Stimulated activated CD8-positive, alpha-beta memory T cell treated with anti-CD3 and anti-CD28 coated beads, Interleukin-4, amount 100 ng/mL, for 24 hours (primary cell): ENCODE measurements at places on chromosomes 7 and 10.

DNA sequence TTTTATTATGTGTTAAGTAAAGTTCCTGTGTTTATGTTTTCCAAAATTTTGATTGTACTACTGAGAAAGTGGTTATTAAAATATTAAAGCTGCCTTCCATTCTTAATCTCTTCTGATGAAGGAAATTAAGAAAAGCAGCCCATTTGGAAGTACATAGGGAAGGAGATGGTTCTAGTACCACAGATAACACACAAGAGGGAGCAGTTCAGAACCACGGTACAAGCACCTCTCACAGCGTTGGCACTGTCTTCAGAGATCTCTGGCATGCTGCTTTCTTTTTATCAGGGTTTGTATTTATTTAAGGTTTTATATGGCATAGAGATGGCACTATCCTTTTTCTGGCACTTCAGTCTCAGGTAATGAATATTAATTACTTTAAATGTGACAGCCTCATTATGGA is 111.6 kb downstream of the PHTF2 start:
- no peak for DNase-seq

GRCh38 chr7:46484906-46485305 is 563.8 kb upstream of the IGFBP3 start:
- DNase-seq, result no peak

DNA sequence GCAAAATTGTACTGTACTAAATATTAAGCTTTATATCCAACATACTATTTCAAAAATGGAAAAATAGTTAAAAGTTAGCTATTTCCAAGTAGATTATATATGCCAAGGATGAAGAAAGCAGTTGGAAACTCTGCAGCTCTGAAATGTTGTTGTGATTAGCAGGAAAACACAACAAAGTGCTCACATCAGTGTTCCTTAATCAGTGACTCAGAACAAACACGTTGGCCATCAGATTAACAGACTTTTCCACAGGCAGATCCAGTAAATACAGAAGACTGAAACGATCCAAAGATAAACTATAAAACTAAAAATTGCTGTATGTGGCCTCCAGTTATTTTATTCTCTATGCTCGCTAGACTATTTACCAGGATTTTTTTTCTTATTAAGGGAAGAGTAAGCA is 99.6 kb upstream of the SEMA3D start:
- DNase-seq, result no peak

DNA sequence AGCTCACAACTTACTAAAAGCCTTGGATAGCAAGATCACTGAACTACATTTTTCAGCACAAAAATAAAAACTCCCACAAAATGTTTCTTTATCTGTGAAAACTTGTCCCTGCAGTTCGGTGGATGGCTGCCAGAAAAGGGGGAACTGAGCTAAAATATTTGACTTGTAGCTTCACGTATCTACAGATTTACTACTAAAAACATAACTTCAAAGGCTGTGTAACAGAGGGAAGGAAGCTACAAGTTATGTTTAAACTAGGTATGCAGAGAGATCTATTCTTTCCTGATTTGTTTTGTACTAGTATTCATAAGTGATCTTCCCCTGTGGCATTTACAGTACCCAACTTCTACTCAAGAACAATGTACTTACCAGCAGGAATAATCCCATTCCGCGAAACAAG is 25.1 kb downstream of the SGCE start:
- DNase-seq, result no peak

- DNase-seq, result no peak
These were observed 27.8 kb downstream of the NET1 start for GRCh38 chr10:5440206-5440605.

- no peak for DNase-seq
These were observed 31.3 kb downstream of the LYZL2 start for GRCh38 chr10:30598105-30598776.

DNA sequence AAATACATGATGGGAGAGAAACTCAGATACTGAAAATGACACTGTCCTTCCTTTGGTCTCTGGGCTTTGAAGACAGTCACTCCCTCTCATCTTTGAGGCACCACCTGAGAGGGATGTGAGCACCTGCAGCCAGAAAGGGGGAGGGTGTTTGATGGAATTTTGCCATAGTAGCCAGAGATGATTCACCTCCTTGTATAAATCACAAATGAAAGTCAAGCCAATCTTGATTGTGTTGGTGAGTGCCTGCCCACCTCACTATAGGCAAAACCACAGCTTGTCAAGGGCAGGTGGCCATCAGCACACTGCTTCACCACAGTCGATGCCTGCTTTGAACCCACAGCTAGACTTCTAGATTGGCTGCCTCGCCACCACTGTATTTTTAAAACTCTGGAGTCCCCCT is 48.2 kb downstream of the PON1 start:
- DNase-seq, result no peak

DNA sequence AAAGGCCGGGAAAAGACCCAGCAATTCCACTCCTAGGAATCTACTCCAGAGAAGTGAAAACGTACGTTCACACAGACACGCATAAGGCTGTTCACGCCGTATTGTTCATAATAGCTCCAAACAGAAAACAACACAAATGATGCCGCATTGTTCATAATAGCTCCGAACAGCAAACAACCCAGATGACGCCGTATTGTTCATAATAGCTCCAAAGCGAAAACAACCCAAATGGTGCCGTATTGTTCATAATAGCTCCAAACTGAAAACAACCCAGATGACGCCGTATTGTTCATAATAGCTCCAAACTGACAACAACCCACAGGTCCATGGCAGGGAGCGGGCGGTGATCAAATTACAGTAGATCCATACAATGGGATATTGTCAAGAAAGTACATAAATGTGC is 85.2 kb upstream of the DNAAF5 start:
- no peak for DNase-seq

- DNase-seq, result no peak
These were observed 35.1 kb downstream of the SLIT1 start for GRCh38 chr10:97150616-97151015.

DNA sequence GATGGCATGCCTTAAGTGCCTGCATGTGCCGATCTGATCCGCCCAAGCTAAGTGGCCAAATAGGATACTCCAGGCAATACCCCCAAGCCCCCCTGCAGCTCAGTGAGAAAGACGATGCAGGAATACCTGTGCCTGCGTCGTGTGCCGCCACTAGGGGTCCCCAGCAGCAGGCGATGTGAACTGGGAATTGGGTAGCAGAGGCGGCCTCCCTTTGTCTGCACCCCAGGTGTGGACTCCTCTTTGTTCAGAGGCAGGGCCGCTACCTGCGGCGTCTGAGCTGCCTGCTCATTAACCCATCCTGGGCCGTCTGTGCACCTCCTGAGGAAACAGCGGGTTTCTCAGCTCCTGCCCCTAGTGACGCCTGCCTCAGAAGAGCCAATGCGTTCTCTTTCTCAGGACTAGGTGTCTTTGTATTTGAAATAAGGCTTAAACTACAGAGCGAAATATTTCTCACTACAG is 4.8 kb upstream of the CHN2 start:
- DNase-seq, result peak; percentile 50

DNA sequence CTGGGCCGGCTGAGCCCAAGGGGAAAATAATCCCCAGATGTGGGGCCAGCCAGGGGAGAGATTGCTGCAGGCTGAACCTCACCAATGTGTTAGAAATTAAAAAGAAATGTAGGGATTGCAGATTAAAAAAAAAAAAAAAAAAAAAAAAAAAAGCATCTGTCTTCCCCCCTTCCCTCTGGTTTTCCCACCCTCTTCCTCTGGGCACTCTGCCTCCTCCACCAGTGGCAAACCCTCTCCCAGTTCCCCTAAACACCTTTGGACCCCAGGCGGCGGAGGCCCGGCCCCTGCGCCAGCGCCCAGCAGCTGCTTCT is 7.1 kb downstream of the MNX1 start:
- no peak for DNase-seq
